ENCODE measurements at places on chromosomes 7 and 10. TPM values are rescaled to one million over a fixed set of nuclear protein-coding genes. Genes with fewer than 3 reads are reported as not detected.

- DNase-seq = no peak
These were observed 5.3 kb downstream of the ESYT2 start for GRCh38 chr7:158824028-158824427.

Gene CCDC3
- 5.7 TPM for total RNA-seq

DNA sequence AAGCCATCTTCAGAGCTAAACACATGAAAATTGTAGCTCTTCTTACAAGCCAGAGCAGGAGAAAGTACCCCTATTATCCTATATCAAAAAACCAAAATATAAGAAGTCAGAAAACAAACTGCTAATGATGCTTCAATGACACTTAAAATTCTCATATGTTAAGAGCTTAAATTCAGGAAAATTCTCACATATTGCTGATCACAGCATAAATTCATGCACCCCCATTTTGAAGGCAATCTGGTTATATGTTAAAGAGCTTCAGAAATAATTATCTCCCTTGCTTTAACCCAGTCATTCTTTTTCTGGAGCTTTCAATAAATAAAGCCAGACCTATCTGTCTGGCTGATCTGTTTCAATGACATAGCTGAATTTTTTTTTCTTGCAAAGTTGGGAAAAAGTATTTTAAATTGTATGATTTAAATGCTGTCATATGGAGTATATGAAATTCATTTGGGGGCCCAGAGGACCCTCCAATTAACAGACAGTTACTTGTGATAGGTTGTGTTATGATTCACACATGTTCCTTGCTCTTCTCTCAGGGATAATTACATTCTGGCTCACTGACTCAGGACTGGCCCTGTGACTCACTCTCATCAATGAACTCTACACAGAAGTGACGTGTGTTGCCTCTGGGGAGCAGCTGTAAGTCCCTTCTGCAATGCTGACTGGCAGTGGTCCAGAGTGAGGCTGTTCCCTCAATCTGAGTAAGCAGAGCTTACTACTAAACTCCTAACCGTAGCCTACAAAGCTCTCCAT lies 85.2 kb downstream of the HGF start:
- peak; percentile 98 for DNase-seq

GRCh38 chr7:112819536-112819935 lies 29.3 kb upstream of the TMEM168 start:
- no peak for DNase-seq

GRCh38 chr7:98995111-98995510 lies 116.8 kb downstream of the TRRAP start:
- DNase-seq = no peak

DNA sequence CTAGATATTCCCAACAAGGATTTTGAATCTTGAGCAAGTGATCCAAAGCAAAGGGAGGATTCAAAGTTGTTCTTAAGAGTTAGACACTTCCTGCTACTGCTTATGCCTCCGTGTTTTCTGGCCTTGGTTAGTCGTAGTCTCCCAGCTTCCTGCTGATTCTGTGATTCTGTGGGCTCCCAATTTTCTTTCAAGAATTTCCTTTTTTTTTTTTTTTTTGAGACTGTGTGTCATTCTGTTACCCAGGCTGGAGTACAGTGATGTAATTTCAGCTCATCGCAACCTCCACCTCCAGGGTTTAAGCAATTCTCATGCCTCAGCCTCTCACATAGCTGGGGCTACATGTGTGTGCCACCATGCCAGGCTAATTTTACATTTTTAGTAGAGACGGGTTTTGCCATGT lies 4.4 kb upstream of the ITGB8 start:
- DNase-seq = no peak

Gene CPA4
- total RNA-seq = not detected

Gene HOXA9
- 35.7 TPM for total RNA-seq

DNA sequence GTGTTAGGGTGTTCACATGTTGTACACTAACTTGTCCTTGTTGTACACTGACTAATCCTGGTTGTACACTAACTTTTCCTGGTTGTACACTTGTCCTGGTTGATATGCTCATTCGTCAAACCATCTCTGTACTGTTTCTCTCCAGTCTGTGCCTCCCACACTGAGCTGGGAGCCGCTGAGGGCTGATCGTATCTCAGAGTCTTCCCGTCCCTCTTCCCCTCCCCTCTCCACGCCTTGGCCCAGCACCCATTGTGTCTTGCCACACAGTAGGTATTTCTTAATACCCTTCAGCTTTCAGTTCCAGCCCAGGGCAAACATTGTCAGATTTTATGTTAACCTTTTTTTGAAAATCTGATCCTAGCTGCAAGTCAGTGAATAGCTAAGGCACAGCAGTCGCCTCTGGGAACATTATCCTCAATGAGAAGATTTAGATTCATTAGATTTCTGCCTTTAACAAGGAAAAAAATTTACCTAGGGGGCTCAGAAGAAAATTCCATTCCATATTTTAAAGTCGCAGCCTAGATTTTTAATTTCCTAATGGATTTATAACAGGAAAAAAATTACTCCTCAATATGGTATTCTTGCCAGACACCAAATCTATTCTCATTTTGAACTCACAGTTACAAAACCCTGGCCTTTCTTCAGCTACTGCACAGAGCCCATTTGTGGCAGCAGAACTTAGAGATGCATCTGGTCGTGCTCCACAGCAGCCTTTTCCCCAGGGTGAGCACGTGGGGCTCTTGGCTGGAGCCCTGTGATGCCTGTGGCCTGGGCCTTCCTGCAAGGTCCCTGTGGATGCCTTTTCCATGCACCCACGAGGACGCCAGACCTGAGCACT lies 33.0 kb upstream of the CHST15 start:
- DNase-seq = no peak

DNA sequence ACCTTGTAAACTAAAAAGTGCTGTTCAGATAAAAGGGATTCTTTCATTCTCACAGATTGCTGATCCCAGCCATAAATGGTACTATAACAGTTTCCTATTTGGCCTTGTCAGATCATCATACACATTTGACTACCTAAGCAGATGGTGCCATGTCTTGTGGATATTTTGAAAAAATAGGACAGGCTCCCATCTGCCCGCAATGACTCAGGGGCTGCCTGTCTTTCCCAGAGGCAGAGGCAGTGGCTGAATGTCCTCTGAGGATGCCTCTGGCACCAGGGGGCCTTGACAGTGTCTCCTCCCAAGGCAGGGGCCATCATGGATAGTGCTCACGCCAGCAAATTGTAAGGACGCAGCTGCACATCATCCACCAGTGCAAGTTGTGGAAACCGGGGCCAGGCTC lies 323.0 kb upstream of the PODXL start:
- no peak for DNase-seq

DNA sequence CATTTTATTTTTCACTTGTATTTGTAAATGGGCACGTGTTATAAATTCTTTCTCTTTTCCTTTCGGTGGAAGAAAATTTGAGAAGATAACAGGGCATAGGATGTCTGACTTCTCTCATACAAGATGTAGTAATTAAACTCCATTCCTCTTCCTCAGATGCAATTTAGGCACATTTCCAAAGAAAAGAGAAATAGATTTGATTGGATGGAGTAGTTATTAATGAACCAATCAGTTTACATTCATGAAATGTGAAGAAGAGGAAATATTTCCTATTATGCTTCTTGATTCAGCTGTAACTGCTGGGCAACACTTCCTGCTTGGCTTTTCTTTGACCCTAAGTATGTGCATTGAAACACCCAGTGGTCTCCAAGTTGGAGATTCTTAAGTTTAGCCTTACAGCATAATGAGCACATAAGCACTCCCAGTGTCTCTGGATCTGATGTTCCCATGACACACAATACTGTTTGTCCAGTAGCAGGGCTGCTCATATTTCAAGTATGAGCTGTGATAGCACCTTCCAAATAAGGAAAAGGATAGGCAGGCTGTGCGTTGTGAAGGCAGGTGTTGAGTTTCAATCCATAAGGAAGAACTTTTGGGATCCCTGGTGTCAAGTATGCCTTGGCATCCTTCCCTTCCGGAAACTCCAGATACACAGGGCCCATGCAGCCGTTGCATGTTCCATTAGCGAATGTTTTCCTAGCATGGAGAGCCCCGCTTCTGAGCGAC lies 33.4 kb upstream of the COBL start:
- no peak for DNase-seq

- no peak for DNase-seq
These were observed 634.7 kb upstream of the LRRTM3 start for GRCh38 chr10:66291133-66291532.

DNA sequence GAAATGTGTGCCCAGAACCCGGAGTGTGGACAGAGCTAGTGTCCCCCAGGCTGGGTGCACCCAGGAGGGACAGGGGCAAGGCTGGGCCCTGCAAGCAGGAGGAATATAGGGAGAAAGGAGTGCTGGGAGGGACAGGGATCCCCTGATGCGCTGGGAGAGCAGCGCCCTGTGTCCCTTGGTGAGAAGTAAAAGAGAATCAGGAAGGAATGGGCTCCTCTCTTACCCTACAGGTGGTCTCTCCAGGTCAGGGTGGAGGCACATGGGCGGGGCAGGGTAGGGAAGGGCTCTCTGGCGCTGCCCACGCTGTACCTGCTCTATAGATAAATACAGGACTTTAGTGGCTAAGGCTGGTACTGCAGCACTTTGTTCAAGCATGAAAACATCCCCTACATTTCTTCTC lies 753.8 kb downstream of the GRID1 start:
- DNase-seq = no peak

GRCh38 chr7:43278088-43278644 lies 165.7 kb downstream of the HECW1 start:
- no peak for DNase-seq

Gene C7orf33
- total RNA-seq = not detected
